NCI-H446 (cell line): ENCODE measurements at places on chromosomes 4 and X.
A peak's percentile ranks its signal among the peaks of the same experiment; 100 is the strongest.

GRCh38 chr4:145735827-145736226 lies 55.9 kb downstream of the C4orf51 start:
- no peak for DNase-seq

GRCh38 chrX:18098763-18099162 lies 121.9 kb downstream of the BEND2 start:
- DNase-seq, result no peak

- DNase-seq, result no peak
Measured at GRCh38 chrX:134631426-134632346, 26.6 kb downstream of the PLAC1 start.

- DNase-seq, result no peak
Measured at GRCh38 chr4:108589961-108590360, 30.4 kb upstream of the RPL34 start.

GRCh38 chrX:3268829-3269228 lies 77.6 kb downstream of the MXRA5 start:
- DNase-seq, result no peak

- DNase-seq, result peak; percentile 92
Measured at GRCh38 chr4:90002441-90003062, 107.9 kb downstream of the MMRN1 start.

GRCh38 chrX:140050906-140051305 lies 85.6 kb upstream of the CXorf66 start:
- no peak for DNase-seq

- DNase-seq, result no peak
Measured at GRCh38 chr4:67082746-67083145, 462.6 kb downstream of the CENPC start.

- DNase-seq, result no peak
Measured at GRCh38 chr4:32633421-32633820, 1913.3 kb downstream of the PCDH7 start.

- no peak for DNase-seq
Measured at GRCh38 chr4:170231377-170231776, 141.6 kb upstream of the AADAT start.

- no peak for DNase-seq
Measured at GRCh38 chr4:36944232-36944631, 300.3 kb upstream of the NWD2 start.

GRCh38 chr4:129140521-129140920 lies 44.6 kb downstream of the C4orf33 start:
- DNase-seq, result no peak

DNA sequence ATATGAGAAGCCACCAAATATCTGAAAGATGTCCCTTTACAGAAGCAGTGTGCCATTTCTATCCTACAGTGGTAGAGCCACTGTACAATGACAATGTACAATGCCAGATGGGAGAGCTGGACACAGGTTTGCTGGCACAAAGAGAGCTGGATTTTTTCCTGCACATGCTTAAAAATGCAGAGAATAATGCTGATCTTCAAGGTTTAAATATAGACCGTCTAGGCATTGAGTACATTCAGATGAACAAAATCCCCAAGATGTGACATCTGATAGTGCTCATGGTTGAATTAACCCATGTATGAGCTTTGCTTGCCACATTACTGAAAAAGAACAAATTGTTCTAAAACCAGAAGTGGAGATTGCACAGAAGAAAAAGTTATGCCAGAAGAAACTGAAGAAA lies 11.7 kb downstream of the ADGRL3 start:
- DNase-seq, result peak; percentile 11

DNA sequence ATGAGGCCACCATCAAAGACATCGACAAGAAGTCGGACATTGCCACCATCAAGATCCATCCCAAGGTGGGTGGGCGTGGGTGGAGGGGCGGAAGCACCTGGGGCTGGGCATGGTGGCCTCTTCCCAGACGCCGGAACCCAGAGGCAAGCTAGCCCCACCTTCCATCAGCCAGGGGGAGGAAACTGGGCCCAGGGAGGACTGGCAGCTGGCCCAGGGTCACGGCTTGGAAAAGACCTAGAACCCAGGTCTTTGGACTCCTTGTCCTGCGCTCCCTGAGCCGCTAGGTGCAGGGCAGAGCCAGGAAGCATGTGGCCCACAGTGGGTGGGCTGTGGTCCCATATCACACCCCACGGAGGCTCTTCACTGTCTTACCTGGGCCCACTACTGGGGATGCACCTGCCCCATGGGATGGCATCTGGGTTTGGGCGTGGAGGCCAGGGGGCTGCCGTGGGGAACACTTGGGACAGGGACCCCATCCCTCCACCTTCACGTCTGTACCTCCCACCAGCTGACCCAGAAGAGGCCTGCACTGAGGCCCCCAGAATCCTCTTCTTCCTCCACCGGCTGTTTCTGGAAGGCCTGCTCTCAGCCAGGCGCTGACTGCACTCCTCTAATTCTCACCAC lies 17.3 kb downstream of the HTRA3 start:
- no peak for DNase-seq

- no peak for DNase-seq
Measured at GRCh38 chr4:123922847-123923246, 526.3 kb downstream of the SPRY1 start.

DNA sequence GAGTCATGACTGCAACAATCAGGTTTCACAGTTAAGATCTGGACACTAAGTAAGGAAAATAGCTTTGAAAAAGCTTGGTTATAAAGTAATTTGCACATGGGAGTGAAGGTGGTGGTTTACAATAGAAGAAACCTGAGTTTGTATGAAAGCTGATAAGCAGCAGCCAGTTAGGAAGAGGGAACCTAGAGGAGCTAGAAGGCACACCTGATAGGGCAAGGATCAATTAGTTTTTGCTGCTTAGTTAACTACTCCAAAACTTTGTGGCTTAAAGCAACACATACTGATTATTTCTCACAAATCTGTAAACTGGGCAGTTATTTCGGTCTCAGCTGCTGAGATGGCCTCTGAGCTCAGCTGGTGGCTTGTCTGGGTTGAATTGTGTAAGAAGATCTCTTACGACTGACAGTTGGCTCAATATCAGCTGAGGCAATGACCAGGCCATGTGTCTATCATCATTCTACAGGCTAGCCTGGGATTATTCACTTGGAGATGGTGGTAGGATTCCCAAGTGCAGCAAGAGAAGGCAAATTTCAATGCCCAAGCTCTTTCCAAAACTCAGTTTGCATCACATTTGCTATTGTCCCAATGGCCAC lies 255.0 kb upstream of the PITX2 start:
- DNase-seq, result no peak

- no peak for DNase-seq
Measured at GRCh38 chr4:53026233-53026632, 164.1 kb downstream of the RASL11B start.

DNA sequence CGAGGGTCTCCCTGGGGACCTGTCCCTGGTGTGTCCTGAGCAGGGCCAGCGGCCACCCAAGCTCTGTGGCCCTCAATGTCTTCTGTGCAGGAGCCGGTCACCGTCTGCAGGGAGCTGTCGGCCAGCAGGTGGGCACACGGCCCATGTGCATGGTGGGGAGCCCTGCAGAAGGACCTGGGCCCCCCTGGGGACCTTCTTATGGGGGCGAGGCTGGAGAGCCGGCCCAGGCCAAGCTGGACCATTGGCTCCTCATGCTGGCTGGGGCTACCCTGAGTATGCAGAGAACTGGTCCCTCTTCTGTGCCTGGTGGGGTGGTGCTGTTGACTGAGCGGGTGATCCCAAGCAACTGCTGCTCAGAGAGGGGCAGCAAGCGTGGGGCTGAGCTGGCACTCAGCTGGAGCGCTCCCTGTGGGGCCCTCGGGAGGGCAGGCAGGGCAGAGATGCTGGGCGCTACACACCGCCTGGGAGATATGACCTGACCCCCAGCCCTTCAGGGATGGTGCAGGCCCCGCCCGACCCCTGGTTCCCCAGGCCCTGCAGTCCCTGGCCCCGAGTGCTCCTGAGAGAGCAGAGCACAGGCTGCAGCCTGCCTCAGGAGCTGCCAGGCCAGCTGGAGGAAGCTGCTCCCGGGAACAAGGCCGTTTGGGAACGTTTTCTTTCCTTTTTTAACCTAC lies 14.8 kb downstream of the NAT8L start:
- no peak for DNase-seq

- DNase-seq, result peak; percentile 36
Measured at GRCh38 chr4:112515198-112516065, 548 bp downstream of the NEUROG2 start.

- no peak for DNase-seq
Measured at GRCh38 chr4:150005537-150005936, 72.7 kb upstream of the DCLK2 start.

DNA sequence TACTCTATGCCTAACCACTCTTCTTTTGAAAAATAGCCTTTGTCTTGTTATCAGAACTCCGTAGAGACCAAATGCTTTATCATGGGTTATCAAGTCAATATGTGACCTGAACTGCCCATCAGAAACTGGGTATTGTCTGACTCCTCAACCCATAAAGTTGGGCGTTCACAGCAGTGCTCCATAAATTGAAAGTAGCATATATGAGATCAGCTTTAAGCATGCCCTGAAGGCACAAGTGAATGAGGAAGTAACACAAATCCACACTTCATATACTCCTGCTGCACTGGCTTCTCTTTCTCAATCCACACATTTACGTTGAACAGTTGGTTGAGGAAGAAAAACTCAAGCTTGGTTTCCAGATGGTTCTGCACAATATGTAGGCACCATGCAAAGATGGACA lies 1106.0 kb downstream of the STIM2 start:
- no peak for DNase-seq
